LoVo (cell line): ENCODE measurements at places on chromosomes 11 and 22.

DNA sequence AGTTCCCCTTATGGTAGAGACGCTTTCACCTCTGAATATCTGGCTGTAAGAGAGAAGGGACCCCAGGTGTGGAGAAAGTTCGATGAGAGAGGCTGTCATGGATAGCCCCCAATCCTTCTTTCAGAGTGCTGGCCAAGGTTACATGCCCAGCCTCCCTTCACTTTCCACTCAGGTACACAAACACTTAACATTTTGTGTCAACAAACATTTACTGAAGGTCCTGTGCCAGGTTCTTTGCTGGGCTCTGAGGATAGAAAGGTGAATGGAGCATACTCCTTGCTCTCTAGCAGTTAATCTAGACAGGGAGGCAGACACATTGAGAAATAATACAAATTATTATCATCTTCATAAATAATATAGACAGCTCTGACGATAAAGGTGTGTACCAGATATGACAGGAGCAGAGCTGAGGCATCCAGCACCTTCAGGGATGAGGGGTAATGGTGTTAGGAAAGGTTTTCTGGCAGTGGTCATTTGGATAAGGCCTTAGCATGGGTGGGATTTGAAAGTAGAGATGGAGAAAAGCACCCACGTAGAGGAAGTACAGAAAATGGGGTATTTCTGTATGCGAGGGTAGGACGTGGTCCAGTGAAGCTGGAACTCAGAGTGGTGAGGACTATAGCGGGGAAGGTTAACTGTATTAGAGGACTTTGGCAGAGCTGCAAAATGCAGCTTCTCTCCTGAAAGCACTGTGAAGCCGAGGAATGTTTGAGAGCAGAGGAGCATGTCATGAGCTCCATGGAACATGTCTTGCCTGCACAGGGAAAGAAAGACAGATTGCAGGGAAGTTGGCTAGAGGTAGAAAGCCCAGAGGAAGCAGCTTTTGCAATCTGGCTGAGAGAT lies 19.6 kb downstream of the PPFIBP2 start:
- no peak for DNase-seq

GRCh38 chr11:117177534-117178209 lies 871 bp upstream of the SIDT2 start:
- no peak for DNase-seq

DNA sequence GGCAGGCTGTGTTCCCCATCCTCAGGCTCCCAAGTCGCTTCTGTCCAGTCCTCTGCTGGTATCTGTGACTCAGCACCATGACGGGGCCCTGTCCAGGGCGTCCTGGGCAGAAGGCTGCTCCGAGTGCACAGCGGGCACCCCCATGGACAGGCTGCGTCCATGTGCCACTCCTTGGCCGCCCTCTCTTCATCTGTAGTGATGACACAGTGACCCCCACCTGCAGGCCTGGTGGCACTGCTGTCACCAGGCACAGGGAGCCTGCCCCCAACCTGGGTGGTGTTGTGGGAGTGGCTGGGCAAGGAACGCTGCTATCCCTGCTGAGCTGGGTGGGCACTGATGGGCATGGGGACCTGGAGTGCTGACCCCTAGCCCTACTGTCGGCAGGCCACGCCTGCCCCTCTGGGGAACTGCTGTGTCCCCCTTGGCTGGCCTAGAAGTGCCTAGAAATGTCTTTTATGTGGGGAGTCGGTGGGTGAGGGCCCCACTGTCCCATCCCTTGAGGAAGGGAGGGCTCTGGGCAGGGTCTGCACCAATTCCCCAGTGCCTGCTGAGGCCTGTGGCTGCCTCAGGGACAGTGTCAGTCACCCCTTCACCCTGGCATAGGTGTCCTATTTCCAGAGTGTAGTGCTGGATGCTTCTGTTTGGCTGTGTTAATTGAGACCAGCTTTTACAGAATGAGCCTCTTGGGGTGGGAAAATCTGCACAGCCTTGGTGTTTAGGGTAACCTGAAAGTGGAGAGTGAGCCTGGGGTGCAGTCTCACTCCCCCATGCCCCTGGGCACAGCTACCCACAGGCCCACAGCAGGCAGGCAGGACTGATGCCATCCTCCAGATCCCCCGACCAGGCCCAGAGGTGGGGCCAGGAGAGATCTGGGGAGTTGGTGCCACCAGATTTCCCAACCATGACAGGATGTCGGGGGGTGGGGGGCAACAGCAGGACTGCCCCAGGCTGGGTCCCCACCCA lies 34.5 kb downstream of the RTN4R start:
- DNase-seq, result no peak

GRCh38 chr22:36643033-36643432 lies 60.5 kb downstream of the CACNG2 start:
- no peak for DNase-seq

- DNase-seq, result no peak
These were observed 251.8 kb downstream of the NTM start for GRCh38 chr11:131622193-131622592.

DNA sequence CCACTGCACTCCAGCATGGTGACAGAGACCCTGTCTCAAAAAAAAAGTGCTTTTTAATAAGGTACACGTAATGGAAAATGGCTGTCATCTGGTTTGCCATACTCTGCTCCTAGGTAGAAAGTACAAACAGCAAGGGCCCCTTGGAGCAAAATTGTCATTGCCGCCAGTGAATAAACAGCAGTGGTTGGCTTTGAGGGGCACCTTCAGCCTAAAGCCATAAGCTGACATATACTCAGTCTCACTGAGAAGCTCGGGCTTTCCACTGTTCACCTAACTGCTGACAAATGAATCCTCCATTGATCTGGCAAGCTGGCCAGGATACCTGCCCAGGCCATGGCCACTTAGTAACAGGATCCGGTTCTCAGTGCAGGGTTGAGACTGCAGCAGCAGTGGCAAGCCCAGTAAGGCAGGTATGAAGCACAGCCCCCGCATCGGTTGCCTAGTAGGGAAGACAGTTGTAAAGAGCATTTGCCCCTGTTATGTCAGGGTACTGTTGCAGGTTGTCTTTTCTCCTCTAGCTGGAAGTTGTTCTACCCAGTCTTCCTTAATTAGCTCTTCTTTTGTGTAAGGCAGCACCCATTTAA lies 38.8 kb downstream of the MARK2 start:
- DNase-seq, result no peak

DNA sequence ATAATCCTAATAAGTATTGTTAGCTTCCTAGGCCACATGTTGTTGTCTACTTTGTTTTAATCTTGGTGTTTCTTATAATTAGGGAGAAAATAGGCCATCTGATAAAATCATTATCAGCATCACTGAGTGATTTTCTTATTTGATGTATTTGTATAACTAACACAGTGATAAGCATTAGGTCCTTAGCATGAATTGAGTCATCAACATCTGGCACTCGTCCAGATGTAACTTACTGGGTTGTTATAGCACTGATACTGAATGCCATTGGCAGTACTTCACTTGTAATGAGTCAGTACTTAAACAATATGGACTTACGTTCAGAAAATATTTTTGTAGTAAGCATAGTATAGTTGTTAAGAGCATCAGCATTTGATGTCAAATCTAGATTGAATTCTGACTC lies 16.2 kb downstream of the API5 start:
- peak; percentile 48 for DNase-seq

DNA sequence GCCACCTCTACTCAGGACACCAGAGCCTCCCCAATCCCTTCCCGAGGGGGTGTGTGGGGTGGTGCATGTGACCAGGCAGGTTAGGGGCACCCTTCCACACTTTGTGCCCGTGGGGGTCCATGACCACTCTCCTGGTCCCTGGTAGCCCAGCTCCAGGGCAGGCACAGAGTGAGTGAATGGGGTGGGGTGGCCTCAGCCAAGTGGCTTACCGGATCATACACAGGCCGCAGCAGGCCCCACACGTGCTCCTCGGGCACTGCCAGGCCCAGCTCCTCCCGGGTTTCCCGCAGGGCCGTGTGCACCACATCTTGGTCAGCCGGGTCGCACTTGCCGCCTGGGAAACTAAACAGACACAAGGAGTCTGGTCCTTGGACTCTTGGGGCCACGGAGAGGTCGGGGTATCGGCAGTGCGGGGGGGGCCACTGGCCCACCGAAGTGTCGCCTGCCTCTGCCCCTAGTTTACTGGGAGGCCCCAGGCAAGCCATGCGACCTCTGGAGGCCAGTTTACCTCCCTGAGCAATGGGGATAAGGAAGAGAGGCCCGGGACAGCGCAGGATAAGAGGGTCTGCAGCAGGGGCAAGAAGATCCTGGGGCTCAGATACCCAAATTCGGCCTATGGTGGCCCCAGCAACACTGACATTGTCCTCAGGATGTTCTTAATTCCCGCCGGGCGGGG lies 889 bp downstream of the NUDT8 start:
- no peak for DNase-seq

DNA sequence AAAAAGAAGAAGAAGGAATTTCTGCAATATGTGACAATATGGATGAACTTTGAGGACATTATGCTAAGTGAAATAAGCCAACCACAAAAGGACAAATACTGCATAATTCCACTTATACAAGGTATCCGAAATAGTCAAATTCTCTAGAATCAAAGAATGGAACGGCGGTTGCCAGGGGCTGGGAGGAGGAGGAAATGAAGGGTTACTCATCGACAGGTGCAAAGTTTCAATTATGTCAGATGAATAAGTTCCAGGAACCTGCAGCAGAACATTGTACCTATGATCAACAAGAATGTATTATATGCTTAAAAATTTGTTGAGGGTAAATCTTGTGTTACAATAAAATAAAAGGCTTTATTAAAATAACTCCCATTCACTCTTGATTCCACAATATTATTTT lies 49.0 kb downstream of the SC5D start:
- no peak for DNase-seq

GRCh38 chr22:43571181-43571580 lies 159.4 kb downstream of the MPPED1 start:
- DNase-seq, result no peak

DNA sequence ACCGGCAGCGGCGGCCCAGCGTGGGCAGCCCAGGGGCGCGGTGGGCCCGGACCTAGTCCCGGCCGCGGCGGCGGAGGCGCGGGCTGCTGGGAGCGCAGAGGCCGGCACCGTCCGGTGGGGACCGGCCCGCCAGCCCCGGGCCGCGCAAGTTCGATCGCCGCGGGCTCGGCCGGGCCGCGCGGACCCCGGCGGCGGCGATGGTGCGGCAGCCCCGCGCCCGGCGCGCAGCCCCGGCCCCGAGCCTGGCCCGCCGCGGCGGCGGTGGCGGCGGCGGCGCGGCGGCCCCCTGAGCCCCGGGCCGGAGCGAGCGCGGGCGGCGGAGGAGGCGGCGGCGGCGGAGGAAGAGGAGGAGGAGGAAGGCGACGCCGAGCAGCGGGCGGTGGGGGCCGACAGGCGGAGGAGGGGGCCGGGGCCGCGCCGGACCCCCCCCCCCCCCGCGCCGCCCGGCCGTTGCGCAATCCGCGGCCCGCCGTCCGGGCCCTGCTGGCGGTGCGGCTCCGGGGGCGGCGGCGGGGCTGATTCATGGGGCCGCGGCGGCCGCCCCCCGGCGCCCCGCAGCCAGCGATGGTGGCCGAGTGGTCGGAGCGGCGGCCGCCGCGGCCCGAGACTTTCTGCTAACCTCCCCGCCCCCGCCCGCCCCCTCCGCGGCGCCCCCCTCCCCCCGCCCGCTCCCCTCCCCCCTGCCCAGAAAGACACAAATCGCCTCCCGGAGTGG lies 1251.9 kb downstream of the BRD1 start:
- DNase-seq, result no peak

DNA sequence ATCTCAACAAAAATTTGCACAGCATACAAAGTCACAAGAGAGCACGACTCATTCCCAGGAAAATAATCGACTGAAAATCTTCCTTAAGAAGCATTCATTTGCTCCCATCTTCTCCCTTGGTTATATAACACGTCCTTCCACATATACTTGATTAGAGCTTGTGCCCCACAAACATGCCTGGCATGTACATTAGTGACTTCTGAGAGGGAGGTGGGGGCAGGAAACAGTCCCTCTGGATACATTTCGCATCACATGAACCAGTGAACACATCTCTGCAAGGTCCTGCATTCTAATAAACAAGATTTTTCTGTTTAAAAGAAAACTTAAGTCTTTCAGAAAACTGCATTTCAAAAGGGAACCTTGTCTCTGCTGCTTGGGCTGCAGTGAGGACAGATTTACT lies 54.1 kb upstream of the IGLL5 start:
- no peak for DNase-seq

DNA sequence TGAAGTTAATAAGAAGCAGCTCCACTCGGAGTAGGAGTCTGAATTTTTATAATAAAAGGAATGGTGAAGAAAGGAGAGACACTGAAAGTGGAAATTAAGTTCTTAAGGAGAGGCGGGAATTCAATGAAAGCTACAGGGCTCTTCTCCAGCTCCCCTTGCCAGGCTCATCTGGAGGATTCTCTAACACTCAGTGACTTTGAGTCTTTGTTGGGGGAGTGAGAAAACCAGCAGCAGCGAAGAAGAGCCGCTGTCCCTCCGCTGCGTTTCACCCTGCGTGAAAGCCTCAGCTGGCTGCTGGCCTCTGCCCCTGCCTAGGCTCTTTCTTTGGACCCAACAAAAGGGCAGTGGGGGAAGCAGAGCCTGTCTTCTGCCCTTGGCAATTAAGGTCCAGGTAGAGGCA lies 113.0 kb downstream of the NTM start:
- DNase-seq, result no peak

- DNase-seq, result no peak
These were observed 7.8 kb upstream of the CELSR1 start for GRCh38 chr22:46545086-46545792.

DNA sequence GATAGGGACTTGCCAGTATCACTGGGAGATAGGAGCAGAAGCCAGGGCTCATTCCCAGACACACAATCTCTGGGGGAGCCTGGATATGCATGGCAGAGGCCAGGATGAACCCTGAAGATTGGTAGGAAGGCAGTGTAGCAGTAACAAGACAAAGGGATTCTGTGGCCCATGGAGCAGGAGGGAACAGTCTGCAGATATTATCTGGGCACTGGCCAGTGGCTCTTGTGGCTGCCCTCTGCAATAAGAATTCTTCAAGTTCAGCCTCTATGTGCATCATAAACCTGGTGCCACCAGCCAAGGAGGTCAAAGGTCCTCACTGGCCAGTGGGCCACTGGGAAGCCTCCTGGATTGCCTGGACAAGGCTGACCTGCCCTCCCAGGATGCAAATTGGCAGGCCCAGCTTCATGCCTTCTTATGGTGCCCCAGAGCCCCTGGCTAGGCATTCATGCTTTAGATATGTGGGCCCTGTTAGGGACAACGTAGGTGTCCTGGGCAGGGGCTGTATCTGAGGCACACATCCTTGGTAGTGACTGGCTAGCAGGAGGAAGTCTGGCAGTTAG lies 29.2 kb downstream of the KCNQ1OT1 start:
- DNase-seq, result no peak

DNA sequence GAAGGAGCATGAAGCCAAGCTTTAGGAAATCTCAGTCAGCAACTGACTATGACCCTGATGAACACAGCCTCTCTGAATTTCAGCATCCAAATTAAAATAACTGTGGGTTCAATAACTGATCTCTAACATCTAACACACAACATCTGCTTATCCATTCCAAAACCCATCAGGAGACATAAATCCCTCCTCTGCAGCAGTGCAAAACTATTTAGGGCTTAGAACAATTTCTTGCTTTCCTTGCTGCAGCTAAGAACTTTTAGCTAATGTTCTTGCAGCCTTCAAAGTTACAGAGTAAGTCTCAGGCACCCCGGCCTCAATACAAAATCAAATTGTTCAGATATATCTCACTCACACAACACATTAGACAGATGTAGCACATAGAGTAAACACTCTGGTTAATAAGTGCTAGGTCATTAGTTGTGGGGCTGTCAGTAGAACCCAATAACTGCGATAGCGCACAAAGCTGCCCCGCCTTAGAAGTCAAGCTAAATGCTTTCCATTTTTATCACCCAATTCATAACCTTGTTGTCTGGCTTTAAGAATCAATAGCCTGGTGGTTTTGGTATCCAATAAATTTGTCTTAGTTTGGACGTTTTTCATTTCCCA lies 139.6 kb downstream of the LARGE1 start:
- no peak for DNase-seq

- DNase-seq, result no peak
These were observed 43.0 kb upstream of the MYO18B start for GRCh38 chr22:25698978-25699377.
